Suprapubic skin (tissue), 4 donors: ENCODE measurements at places on chromosomes 1 and 21.
A peak's percentile ranks its signal among the peaks of the same experiment; 100 is the strongest.

DNA sequence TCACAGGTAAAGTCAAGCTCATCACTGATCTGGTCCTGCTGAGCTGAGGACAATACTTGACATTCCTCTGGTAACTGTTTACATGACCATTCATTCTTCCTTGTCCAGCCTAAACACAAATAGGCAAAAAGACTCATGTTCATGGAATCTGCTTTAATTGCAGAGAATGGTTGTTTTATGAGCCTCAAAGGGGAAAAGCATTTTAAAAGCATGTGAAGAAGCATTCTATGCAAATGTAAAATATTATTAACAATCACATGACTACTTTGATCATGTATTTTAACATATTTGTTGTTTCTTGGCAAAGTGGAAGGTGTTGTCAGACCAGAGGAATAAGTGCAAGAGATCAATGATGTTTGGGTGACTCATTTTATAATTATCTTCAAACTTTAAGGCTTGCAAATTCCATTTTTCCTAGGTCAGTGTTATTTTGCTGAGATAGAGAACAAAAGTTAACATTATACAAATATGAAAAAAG is 133.7 kb downstream of the RUNX1 start:
- H3K27ac ChIP-seq, result no peak overlapping the region
- H3K27me3 ChIP-seq, result no peaks in the 10 kb centered on the region
- no peak overlapping the region for H3K4me3 ChIP-seq
- no peak for DNase-seq
- H3K36me3 ChIP-seq, result no peaks in the 10 kb centered on the region

DNA sequence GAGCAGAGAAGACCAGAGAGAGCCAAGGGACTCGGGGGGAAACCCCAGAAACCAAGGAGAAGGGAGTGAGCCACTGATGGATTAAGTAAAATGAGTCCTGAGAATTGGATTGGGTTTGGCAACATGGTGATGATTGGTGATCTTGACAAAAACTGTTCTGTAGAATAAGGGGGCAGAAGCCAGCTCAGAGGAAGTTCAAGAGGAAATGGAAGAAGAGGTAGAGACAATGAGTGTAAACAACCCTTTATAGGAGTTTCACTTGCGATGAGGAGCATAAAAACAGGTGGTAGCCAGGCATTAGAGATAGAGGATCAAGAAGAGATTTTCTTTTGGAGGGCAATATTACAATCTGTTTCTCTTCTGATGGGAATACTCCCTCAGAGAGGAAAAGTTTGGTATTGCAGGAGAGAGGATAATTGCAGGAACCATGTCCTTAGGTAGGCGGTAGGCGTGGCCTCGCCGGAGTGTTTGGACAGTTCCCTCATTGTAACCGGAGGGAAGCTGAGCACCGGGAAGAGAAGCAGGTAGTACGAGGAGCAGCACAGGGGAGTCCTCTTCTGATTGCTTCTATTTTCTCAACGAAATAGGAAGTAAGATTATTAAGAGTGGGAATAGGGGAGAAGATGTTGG is 68.4 kb upstream of the TENT5C start:
- no peak overlapping the region for H3K27ac ChIP-seq
- H3K4me3 ChIP-seq, result no peak overlapping the region
- no peaks in the 10 kb centered on the region for H3K36me3 ChIP-seq
- no peak for DNase-seq

DNA sequence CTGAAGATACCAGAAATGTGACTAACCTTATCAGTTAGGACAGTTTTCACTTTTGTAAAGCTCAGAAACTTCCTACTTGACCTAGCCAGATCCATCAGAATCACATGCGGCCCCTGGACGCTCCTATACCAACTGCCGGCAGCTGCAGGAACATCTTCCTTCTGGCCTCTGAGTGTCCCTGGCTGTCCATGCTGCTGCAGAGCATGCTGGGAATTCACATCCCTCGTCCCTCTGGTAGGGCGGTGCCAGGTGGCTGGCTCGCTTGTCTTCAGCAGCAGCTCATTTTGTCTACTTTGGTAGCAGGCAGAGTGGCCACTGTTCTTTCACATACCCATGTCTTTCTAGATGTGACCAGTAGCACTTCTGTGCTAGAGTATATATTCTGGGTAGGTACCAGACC is 34.4 kb downstream of the HHAT start:
- no peak for DNase-seq
- no peaks in the 10 kb centered on the region for H3K27me3 ChIP-seq
- no peak overlapping the region for H3K4me3 ChIP-seq
- no peaks in the 10 kb centered on the region for H3K36me3 ChIP-seq

- H3K27ac ChIP-seq, result no peak overlapping the region
- H3K4me1 ChIP-seq, result peaks cover 18% of the 10 kb centered on the region
- no peaks in the 10 kb centered on the region for H3K36me3 ChIP-seq
These were observed 215.9 kb downstream of the TOMM20 start for GRCh38 chr1:234912548-234913277.

DNA sequence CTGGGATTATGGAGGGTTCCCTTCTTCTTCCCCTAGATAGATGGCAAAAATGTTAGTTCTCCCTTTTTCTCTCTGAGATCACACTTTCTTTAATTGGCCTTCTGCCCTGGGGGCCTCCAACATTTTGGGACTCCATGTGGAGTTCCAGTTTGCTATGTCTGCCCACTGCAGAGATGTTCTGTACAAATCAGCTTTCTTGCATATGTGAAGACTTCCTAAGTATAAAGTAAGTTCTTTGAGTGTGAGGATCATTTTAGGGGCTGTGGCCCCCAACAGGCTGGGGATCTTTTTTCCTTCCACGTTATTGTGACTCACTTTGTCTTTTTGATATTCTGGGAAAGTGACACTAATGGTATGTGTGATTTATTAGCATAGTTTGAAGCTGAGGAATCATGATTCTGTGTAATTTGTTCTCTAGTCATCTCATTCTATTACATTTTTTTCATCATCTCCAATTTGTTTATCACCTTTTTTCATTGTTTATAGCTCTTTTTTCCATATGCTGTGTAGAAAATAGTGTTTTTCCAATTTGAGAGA is 48.2 kb downstream of the HHAT start:
- H3K27me3 ChIP-seq, result no peaks in the 10 kb centered on the region
- H3K36me3 ChIP-seq, result no peaks in the 10 kb centered on the region
- H3K4me3 ChIP-seq, result no peak overlapping the region
- DNase-seq, result no peak

GRCh38 chr1:56202186-56202585 is 377.2 kb downstream of the PLPP3 start:
- H3K36me3 ChIP-seq, result no peaks in the 10 kb centered on the region
- no peak overlapping the region for H3K27ac ChIP-seq
- H3K4me3 ChIP-seq, result no peak overlapping the region

DNA sequence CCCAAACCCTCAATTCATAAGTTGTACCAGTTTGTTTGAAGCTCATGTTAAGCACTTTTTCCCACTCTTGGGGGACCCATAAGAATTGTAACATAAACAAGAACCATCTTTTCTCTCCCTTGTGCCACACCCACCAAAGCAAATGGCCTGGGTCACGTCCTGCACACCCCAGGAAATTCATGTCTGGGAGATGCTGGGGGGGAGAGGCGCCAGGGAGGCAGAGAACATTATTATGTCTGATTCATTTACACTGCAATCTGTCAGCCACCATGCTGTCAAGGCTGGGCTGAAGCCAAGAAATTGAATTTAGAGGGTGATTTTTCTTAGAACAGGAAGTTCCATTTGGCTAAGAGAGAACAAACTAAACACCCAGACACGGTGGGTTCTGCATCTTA is 37.2 kb upstream of the IPO9 start:
- H3K4me1 ChIP-seq, result peaks cover 30% of the 10 kb centered on the region
- H3K36me3 ChIP-seq, result peaks cover 51% of the 10 kb centered on the region
- no peak overlapping the region for H3K4me3 ChIP-seq
- no peaks in the 10 kb centered on the region for H3K27me3 ChIP-seq
- H3K27ac ChIP-seq, result peak overlapping the region; percentile 48

- peaks cover 5% of the 10 kb centered on the region for H3K4me1 ChIP-seq
- H3K27ac ChIP-seq, result no peak overlapping the region
- H3K36me3 ChIP-seq, result no peaks in the 10 kb centered on the region
- no peak overlapping the region for H3K4me3 ChIP-seq
- no peak for DNase-seq
- H3K27me3 ChIP-seq, result no peaks in the 10 kb centered on the region
These were observed 179.9 kb downstream of the ADSS2 start for GRCh38 chr1:244271691-244272308.
